Right cardiac atrium (tissue), 5 donors: ENCODE measurements at places on chromosomes 11 and 22. TPM values are rescaled to one million over a fixed set of nuclear protein-coding genes. Genes with fewer than 3 reads are reported as not detected.

CENPM gene
- total RNA-seq = not detected

PDE2A gene
- total RNA-seq = 36.9 TPM

- DNase-seq = no peak
Measured at GRCh38 chr11:105900515-105901035, 121.5 kb downstream of the MSANTD4 start.

DNA sequence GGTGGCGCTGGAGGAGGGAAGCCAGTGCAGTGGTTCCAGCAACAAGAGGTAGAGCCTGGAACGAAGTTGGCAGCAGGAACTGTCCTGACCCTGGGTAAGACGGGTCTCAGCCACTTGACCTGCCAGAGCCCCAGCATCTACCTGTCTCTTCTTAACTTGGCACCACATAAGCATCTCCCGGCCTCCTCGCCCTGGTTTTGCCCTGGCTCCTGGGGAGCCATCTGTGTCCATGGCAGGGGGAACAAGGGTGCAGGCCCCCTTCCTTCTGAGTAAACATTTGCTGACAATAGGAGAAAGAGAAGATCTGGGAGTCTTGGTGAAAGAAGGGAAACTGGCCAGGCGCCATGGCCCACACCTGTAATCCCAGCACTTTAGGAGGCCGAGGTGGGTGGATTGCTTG lies 12.8 kb downstream of the P2RY2 start:
- no peak for DNase-seq

GRCh38 chr11:11607772-11608171 lies 14.0 kb downstream of the GALNT18 start:
- DNase-seq = no peak

DNA sequence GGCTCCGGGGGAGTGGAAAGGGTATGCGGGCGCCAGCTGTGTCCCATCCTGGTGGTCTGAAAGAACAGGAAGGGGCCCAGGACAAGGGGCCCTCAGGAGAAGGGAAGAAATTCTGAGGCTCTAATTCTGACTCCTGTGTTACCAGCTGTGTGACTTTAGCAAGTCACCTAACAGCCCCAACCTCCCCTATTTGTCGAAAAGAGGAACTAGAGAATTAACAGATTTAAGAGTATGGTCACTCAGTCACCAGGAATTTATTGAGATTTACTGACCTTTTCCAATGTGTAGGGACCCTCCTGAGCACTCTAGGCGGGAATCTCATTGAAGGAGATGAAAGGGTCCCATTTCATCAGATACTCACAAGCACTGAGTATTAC lies 14.6 kb downstream of the RPS6KA4 start:
- DNase-seq = no peak

GRCh38 chr22:31243339-31244045 lies 31.4 kb downstream of the LIMK2 start:
- no peak for DNase-seq

GRCh38 chr22:39808081-39808480 lies 85.5 kb downstream of the ENTHD1 start:
- no peak for DNase-seq
